RWPE1 (cell line): ENCODE measurements at places on chromosomes 5 and 9.

GRCh38 chr5:82257247-82257646 is 20.9 kb downstream of the RPS23 start:
- no peak for DNase-seq

- no peak for DNase-seq
Observed at GRCh38 chr5:9466697-9467096, 79.2 kb downstream of the SEMA5A start.

- peak; percentile 54 for DNase-seq
Observed at GRCh38 chr9:99266255-99267023, 44.4 kb downstream of the SEC61B start.

DNA sequence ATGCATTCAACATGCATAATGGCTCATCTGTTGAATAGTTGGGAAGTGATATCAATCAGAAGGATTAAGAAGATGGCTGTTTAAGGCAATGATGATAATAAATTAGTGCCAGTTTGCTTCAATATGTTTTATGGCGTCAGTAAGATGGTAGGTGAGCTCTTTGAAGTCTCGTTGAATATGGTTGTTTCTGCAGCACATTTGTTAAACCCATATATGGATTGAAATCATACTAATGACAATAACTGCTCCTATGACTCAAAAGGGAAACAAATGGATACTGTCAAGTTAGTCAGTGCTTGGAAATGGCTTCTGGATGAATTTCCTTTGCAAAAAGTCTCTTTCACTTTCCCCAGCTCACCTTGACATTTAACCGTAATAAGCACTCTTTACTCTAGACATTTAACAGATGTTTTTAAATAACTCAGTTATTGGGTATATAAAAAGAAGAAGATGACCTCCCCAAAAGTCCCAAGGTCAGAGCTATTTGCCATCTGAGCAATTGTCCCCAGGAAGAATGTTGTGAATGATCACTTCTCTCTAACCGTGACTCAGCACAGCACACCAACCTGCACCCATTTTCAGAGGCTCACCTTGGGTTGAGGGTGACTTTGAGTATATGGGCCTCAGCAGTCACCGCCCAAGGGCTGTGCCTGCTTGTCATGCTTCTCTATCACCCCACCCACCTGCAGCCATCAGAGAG is 133.4 kb downstream of the GRIA1 start:
- DNase-seq = no peak

DNA sequence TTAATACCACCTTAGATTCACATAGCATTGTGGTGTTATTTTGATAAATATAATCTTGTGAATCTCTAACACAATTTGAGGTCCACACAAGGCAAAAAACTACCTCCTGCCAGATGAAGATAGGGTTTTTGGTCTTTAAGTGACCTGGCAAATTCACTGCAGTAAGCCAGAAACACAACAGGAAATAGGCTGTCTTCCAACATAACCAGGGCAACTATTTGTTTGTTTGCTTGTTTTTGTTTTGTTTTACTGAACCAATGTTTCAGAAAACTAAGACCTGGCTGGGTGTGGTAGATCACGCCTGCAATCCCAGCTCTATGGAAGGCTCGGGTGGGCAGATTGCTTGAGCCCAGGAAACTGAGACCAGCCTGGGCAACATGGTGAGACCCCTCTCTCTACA is 95.5 kb downstream of the USP20 start:
- DNase-seq = no peak

DNA sequence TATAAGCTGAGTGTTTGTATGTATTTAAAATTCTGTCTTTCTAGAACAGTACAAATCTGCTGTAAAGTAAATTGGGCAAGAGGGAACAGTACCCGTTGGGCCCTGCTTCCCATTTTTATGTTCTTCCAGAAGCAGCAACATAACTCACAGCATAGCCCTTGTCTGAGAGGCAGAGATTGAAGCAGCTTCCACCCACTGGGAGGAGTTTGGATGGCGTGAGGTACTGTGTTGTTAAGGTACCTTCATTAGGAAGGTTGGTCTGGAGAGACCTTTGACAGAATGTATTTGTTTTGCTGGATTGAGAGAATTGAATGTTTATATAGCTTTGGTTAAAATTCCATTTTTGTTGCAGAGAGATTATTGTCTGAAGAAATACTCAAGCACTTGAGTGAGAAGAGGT is 24.8 kb downstream of the RAI14 start:
- DNase-seq = no peak

- no peak for DNase-seq
Observed at GRCh38 chr5:4991925-4992324, 148.2 kb upstream of the ADAMTS16 start.

DNA sequence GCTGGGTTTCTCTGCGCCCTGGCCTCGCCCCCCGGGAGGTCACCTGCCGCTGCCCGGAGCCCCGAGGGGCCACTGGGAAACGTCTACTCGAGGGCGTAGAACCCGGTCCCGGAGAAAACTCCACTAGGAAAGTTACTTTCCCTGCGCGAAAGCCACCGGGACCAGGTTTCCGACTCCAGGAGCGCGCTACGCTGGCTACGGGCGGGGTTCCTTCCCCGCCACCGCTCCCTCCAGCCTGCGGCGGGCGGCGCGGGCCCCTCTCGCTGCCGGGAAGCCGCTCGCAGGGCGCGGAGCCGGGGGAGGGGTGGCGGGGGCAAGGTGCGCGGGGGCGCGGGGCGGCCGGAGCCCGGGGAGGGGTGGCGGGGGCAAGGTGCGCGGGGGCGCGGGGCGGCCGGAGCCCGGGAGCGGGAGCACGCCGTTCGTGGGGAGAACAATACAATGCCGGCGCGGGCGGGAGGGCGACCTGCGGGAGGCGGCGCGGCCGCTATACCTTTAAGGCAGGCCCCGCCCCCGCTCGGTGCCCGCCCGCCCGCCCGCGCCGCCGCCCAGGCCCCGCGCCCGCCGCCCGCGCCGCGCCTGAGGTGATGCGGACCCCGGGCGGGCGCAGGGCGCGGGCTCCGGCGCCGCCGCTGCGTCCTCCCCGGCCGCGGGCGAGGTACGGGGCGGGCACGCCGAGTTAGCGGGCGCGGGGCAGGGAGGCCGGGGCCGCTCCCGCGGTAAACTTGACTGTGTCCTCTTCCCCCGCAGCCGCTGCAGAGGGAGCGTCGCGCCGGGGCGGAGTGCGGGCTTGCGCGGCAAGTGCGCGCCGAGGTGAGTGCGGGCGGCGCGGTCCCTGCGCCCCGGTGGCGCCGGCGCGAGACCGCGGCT is 278.1 kb downstream of the AOPEP start:
- DNase-seq = peak; percentile 67

- no peak for DNase-seq
Observed at GRCh38 chr5:25955337-25955736, 1083.0 kb downstream of the CDH9 start.

GRCh38 chr5:143139585-143139984 is 263.9 kb downstream of the NR3C1 start:
- DNase-seq = no peak

GRCh38 chr5:8376478-8376877 is 507.5 kb downstream of the MTRR start:
- no peak for DNase-seq

- no peak for DNase-seq
Observed at GRCh38 chr9:115597330-115597895, 479.5 kb upstream of the TNC start.

DNA sequence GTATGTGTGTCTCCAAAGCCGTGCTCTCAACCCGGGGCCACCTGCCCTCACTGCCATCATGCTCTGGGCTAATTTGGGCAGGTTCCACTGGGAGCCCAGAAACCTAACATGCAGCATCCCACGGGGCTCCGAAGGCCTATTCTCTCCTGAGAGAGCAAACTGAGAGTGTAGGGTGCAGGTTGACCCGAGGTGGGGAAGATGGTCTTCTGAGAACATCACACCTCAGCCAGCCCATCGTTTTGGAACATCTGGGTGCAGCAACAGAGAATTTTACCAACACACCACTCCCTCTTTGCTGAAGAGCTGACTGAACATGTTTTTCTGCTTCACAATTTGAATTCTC is 294.6 kb upstream of the TUT7 start:
- no peak for DNase-seq

- no peak for DNase-seq
Observed at GRCh38 chr5:61277190-61277589, 54.9 kb upstream of the ZSWIM6 start.

DNA sequence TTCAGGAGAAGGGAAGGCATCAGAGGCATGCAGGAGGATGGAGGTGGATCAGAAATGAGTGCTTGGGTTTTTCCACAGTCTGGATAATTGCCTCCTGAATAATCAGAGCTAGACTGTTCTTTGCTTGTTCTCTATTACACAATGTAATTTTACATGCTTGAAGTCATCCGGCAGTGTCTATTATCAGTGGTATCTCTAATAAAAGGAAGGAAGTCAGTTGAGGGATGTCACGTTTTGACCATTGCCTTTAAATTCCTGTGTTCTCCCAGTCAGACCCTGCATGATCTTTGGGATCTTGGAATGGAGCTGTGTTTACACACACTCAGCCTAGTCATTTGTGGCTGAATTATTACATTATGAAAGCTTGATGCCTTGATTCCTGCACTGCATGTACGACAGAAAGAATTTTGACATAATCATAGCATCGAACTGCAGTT is 91.0 kb downstream of the PDE8B start:
- DNase-seq = no peak

DNA sequence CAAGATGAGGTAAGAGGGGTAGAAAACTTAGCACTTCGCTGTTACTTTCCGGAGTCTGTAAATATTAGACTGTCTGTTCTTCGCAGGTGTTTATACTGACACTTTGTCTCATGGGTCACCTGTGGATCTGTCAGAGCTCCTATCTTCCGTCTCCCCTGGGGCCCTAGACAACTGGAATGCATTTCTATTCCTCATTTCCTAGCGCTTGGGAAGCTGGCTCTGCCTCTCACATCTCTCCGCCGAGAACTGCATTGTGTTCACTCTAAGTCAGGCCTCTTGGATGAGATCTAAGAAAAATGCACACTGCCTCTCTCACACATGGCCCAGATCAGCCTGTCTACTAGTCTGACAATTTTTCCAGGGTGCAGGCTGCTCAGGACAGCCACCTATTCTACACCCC is 39.5 kb downstream of the PCA3 start:
- DNase-seq = no peak
